ENCODE measurements at places on chromosomes 5 and 9. TPM values are rescaled to one million over a fixed set of nuclear protein-coding genes. Genes with fewer than 3 reads are reported as not detected.

Gene SAPCD2
- 40.6 TPM for total RNA-seq

Gene CCL28
- 15.1 TPM for total RNA-seq

Gene CA9
- not detected for total RNA-seq

DNA sequence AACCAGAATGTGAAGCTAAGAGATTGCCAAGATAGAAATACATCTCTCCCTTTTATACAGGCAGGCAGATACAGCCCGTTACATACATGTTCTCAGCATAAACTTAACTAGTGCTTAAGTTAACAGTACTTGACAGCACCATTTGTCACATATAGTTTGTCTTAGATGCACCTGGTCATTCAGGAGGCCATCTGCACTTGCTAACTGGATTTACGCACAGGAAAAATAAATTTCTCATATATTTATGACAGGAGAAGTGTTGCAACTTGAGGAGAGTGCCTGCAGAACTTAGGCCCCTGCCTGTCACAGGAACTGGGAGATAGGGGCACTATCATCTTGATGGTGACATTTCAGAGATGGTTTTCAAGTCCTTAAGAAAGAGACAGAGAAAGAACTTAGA is 1462.1 kb upstream of the CDH9 start:
- DNase-seq: no peak

- DNase-seq: no peak
These were observed 56.5 kb upstream of the ANGPTL2 start for GRCh38 chr9:127178686-127179632.

Gene ITGA2
- total RNA-seq: 4.0 TPM

DNA sequence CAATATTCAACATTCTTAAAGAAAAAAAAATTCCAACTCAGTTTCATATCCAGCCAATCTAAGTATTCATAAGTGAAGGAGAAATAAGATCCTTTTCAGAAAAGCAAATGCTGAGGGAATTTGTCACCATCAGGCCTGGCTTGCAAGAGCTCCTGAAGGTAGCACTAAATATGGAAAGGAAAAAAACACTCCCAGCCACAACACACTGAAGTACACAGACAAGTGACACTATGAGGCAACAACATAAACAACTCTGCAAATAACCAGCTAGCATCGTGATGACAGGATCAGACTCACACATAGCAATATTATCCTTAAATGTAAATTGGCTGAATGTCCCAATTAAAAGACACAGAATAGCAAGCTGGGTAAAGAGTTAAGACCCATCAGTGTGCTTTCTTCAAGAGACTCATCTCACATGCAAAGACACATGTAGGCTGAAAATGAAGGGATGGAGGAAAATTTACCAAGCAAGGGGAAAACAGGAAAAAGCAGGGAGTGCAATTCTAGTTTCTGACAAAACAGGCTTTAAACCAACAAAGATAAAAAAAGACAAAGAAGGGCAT is 33.1 kb downstream of the ANKRD33B start:
- DNase-seq: no peak

- DNase-seq: no peak
These were observed 106.8 kb downstream of the WNK2 start for GRCh38 chr9:93290495-93291434.

- no peak for DNase-seq
These were observed 298.1 kb downstream of the NR3C1 start for GRCh38 chr5:143105216-143105905.

Gene GNA14
- total RNA-seq: not detected

DNA sequence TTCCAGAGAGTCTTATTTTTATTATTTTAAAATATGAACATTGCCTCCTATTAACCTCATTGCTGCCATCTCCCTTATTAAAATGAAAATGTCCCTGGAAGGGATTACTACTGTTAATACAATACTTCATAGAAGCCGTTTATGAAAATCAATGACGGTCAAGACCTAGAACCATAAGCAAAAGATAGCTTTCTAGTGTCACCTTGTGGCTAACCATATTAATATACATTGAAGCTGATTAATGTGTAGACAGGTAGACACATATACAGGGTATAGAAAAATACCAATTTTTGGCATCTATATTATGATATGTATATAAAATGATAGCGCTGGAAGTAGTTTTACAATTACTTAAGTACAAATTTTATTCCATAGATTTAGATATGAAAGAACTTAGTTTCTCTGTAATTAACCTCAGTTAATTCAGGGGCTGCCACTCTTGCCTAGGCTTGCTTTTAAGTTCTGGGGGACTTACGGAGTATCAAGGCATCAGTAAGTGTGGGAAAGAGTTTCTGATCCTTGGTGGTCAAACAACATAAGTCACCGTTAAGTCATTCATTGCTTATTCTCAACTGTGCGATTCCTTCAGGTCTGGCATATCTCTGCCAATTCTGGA is 2.5 kb upstream of the YTHDC2 start:
- DNase-seq: no peak

DNA sequence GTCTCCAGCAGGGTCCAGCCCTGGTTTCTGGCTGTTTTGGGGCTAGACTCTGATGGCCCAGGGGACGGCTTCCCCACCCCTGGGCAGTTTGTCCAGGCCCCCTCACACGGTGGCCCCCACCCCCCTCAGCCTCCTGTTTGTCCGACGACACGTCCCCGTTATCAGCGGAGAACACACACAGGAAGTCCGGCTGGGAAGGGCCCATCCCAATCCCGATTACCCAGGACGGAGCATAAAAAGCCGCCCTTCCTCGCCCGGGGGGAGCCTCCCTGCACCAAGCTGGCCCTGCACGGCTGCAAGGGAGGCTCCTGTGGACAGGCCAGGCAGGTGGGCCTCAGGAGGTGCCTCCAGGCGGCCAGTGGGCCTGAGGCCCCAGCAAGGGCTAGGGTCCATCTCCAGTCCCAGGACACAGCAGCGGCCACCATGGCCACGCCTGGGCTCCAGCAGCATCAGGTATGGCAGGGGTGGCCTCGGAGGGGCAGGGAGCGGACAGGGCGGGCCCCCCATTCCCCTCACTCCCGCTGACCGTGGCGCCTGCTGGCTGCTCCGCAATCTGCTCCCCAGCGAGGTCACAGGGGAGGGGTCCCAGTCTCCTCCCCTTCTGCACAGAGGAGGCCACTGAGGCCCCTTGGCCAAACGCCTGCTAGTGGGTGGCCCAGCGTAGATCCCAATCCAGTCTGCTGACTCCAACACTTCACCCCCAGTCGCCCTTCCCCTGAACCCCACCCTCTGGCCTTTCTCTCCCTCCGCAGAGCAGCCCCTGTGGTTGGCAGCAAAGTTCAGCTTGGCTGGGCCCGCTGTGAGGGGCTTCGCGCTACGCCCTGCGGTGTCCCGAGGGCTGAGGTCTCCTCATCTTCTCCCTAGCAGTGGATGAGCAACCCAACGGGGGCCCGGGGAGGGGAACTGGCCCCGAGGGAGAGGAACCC is at the start of gene EGFL7:
Gene EGFL7 (plus strand): TSS at position 261 of the 926 bp plus-strand sequence. CDS start 5,367 bp downstream, outside the sequence.
- DNase-seq: no peak

GRCh38 chr5:36059571-36060419 is 6.9 kb downstream of the UGT3A2 start:
- DNase-seq: no peak

Gene ZNF366
- not detected for total RNA-seq

DNA sequence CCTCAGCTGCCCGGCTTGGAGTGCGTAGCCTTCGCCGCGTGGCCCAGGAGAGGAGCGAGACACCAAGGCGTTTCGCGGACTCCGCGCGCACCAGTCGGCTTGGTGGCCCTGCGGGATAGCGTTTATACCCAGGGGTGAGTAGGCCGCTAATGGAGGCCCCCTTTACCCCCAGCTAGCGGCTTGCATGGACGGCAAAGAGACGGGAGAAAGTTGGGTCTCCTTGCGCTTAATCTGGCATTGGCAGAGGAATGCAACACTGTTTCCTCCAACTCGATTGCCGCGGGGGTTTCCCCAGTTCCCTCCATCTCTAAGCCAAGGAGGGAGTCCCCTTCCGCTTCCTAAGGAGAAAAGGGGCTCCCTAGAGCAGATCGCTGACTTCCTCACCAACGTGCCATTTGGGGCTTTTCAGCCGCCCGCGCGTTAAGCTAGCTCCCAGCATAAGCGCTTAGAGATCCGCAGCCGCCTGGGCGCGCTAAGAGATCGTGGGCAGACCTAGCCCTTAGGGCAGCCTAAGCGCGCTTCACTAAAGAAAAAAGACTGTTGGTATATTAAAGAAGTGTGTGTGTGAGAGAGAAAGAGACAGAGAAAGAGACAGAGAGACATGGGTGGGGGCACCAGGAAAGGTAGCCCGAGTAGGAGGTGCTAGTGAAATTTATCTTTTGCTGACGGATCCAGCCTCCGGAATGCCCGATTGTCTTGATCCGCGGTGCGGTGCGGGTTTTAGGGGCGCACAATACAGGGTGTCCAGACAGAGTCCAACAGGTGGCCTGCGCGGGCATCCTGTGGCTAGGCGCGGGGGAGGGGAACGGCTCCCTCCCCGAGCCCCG is 597.9 kb upstream of the SGCD start:
- DNase-seq: no peak

DNA sequence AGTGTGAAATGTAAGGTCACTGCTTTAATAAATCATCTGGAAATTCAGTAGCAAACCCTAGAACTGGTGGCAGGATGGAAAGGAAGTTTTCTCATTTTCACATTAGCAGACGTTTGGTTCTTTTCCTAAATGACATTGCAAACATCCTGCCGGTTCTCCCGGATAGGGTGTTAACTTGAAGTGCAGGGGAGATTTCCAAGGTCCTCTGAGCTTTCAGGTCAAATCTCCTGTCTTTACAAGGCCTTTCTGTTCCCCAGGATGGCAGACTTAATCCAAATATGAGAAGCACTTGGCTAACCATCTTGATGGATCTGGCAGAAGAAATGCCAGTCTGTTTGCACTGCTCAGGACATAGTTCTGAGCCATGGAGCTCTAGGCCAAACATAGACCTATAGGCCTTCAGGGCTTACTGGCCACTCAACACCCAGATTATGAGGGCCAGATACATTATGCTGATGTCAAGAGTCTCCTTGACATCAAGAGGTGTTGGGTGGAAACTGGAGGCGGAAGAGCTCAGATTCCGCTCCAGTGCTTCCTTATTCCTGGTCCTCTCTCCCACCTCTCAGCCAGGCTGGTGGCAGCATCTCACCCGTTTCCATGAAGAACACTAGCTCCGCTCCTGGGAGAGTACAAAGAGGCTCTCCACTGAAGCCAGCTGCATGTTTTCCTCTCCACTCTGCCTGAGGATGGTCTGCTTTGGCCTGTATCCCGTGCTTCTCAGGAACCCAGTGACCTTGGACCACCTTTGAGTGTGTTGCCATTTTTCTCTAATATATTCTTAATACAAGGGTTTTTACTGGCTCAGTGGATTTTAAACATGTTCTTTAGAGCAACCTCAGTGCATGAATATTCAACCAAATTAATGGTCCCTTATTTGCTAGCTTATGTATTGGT is 61.0 kb downstream of the RALGPS1 start:
- DNase-seq: no peak

DNA sequence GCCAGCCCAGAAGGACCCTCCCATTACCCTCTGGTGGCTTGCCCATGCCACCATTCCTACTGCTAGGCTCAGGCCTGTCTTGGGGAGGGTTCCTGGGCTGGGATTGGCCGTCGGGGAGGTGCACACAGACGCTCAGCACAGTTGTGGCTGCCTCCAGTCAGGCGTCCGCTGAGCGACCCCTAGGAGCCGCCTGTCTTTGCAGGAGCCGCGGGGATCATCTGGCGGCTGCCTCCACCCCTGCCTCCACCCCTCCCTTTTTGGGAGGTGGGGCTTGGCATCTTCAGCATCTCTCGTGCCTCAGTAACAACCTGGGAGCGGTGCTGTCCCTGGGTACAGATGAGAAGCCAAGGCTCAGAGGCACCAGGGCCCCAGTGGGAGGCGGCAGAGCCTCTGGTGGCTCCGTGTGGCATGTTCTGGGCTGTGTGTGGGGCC is 39.6 kb downstream of the RXRA start:
- no peak for DNase-seq

DNA sequence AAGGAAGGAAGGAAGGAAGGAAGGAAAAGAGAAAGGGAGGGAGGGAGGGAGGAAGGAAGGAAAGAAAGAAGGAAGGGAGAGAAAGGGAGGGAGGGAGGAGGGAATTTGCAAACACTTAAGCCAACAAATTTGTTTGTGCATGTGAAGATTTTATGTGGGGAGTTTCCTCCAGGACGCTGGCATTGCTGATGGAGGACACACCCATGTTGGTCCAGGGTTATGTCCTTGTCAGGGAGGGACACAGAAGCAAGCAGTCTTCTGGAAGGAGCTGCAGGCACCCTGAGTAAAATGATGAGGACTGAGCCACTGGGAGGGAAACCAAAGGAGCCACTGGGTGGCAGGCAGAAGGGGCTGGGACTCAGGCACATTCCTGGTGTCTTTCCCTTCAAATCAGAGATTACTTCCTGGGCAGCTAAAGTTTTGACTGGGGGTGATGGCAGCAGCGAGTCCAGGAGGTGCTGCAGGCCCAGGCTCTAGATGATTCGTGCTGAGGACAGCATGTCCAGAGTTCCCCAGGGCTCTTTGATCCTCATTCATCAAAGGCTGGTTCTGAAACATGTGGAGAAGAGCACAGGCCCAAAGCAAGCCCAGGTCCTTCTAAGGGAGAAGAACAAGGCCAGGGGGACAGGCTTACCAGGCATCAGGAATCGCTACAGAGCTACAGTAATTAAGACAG is 109.2 kb downstream of the PAX5 start:
- no peak for DNase-seq

GRCh38 chr5:180591311-180591887 is at the start of gene SCGB3A1:
Gene SCGB3A1, minus strand, starts transcription at chr5:180591499. Its CDS starts 37 bp downstream, at chr5:180591462.
- no peak for DNase-seq

Gene GRXCR2
- not detected for total RNA-seq

Gene MSX2
- 0.17 TPM for total RNA-seq

Gene RASEF
- total RNA-seq: not detected

- no peak for DNase-seq
These were observed 25.9 kb upstream of the IL17B start for GRCh38 chr5:149404746-149405549.

- DNase-seq: peak; percentile 86
These were observed 45.6 kb downstream of the SAR1B start for GRCh38 chr5:134586866-134587524.

Measured in activated CD4-positive, alpha-beta T cell treated with anti-CD3 and anti-CD28 coated beads, Interleukin-2, amount 10 ng/mL, durations not matched to agents 7 days and 5 days (primary cell).